ENCODE measurements at places on chromosomes 3 and 15. TPM values are rescaled to one million over a fixed set of nuclear protein-coding genes. Genes with fewer than 3 reads are reported as not detected.

- DNase-seq: no peak
Observed at GRCh38 chr3:48112813-48113212, 75.4 kb downstream of the CDC25A start.

Gene CDCP1
- 2.2 TPM for total RNA-seq

GRCh38 chr3:187648177-187648576 lies 22.0 kb downstream of the SST start:
- DNase-seq: no peak

DNA sequence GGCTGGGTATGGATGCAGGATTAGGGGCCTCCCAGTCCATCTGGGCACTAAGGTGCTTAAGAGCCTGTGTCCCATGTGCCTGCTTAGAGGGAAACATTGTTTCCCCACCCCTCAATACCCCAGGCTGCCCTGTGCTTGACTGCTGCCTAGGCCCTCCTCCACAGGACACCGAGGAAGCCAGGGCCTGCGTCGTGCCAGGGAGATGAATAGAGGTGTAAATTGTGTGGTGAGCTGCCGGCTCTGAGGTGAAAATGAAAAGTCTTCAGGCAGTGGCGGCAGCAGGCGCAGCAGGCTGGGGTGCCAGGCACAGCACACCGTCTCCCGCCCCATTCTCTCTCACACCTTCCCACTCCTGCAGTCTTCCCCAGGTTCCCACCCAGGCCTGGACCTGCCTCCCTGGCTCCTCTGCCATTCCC lies 13.9 kb upstream of the GRM2 start:
- no peak for DNase-seq

DNA sequence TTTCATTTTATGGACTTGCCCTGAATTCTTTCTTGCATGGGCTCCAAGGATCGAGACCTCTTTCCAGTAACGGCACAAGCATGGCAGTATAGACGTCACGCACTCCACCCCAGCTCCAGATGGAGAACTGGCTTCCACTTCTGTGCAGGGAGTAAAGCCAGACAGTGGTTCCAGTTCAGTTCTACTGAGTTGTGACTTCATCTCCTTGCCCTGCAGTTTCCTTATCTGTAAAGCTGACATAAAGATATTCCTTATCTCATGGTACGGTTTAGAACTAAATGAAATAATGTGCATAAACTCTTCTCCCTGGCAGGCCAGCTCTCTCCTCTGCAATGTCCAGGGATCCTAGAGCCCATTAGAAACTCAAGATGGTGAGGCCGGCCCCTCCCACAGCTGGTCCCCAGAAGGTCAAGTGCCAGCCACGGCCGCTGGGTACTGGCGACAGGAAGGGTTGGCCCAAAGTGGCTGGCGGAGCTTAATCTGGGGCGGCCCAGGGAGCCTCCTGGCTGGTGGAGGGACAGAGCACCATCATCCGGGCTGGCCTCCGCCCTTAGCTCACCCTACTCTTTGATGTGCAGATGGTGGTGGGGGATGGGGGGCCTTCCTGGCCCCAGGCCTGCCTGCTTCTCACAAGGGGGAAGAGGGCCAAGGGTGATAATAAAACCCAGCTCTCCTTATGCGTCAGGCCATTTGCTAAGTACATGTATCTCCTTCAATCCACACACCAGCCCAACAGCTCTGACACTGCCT lies 7.2 kb downstream of the MESP2 start:
- peak; percentile 79 for DNase-seq

GRCh38 chr15:92584105-92584504 lies 71.5 kb downstream of the FAM174B start:
- DNase-seq: no peak

DNA sequence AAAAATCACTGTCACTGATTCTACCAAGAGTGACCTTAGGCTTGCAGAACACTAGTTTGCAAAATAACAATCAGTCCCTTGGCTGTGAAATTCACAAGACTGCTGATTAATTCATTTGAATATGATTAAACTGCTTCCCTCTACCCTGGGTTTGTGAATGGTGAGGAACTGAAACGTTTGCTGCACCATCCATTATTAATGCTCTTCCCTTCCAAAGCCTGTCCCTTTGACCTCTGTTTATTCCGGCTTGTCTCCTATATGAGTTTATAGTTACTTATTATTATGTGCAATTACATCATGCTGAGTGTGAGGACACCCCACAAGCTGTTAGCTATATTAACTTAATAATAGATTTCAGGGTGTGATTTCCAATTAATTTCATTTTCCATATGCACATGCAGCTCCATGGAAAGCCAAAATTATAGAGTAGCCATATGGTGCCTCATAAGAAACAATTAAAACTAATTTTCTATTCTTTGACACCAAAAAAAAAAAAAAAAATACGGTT lies 96.5 kb downstream of the SUCLG2 start:
- no peak for DNase-seq

Data from H7 (cell line).